ENCODE measurements at places on chromosomes 2 and 18. TPM values are rescaled to one million over a fixed set of nuclear protein-coding genes. Genes with fewer than 3 reads are reported as not detected.

Gene MBD1
- total RNA-seq, result 36.3 TPM

GRCh38 chr2:241773511-241774418 lies 2.9 kb upstream of the GAL3ST2 start:
- no peak for DNase-seq

Gene TOGARAM2
- not detected for total RNA-seq

- DNase-seq, result no peak
Observed at GRCh38 chr18:67310826-67311225, 205.7 kb downstream of the DSEL start.

DNA sequence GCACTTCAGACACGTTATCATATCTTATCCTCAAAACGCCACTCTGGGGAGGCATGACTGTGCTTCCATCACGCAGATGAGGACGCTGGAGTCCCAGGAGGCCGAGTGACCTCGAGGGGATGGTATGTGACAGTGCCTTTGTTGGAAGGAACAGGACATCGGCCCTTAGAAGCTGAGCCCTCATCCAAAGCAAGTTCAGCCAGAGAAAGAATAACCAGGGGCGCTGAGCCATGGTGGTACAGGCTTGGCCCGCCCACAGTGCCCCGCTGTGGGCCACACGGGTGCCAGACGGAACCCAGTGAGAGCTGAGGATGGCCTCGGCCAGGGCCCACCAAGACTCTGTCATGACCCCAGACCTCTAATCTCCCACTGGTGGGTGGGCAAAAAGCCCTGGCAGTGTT lies 31.3 kb downstream of the HS1BP3 start:
- no peak for DNase-seq

Gene ERMN
- total RNA-seq, result not detected

GRCh38 chr2:219911541-219911940 lies 284.1 kb downstream of the SLC4A3 start:
- no peak for DNase-seq

- DNase-seq, result no peak
Observed at GRCh38 chr18:76885001-76885400, 62.6 kb downstream of the ZNF236 start.

- DNase-seq, result peak; percentile 91
Observed at GRCh38 chr2:108637304-108637669, 82.0 kb upstream of the RANBP2 start.

Gene IL36A
- total RNA-seq, result not detected

Gene KCNJ3
- total RNA-seq, result not detected

Gene C1GALT1C1L
- total RNA-seq, result 6.4 TPM

Gene LYG1
- total RNA-seq, result 0.49 TPM

- peak; percentile 39 for DNase-seq
Observed at GRCh38 chr2:7009207-7009911, 92.1 kb downstream of the RNF144A start.

Gene CTAGE1
- 1.3 TPM for total RNA-seq

DNA sequence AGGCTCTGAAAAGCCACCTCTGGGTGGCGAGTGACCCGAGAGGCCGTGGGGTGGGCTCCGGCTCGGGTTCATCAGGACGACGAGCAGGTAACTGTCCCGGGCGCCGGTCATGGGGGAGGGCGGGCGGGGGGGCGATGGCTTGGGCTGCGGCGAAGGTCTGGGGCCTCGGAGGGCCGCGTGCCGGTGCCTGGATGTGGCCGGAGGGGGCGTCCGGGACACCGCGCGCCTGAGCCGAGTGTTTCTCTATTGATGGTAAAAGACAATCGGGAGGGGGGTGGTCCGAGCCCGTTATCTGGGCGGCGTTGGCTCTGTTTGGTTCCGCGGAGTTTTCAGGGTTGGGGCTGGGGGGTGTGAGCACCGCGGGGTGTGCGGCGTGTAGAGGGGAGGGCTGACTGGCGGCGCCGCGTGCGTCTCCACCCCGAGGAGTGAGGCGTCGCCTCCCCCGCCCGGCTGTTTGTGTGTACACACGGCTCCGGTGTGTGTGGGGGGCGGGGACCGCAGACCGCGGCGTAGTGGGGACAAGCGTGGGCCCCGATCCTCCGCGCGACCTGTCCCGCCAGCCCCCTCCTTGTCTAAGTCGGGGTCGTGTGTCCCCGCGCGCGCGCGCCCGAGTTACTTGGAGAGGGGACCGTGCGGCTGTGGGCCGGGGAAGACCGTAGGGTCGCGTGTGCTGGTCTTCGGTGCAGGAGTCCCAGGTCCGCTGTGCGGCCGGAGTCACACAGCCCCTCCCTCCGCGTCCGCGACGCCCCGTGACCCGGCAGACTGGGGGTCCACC lies 1.6 kb downstream of the CTIF start:
- DNase-seq, result peak; percentile 57

Gene PDE1A
- 0.36 TPM for total RNA-seq

GRCh38 chr2:165203689-165204559 lies at the start of gene SCN3A:
TSS of gene SCN3A (minus strand) at chr2:165204050. CDS start at chr2:165176394, 27,656 bp downstream.
- DNase-seq, result peak; percentile 35

GRCh38 chr2:10454505-10454904 lies 6.4 kb upstream of the ODC1 start:
- peak; percentile 28 for DNase-seq

GRCh38 chr2:179591690-179592089 lies 269.7 kb downstream of the ZNF385B start:
- DNase-seq, result no peak

- DNase-seq, result no peak
Observed at GRCh38 chr2:3899536-3900155, 196.3 kb downstream of the DCDC2C start.

- DNase-seq, result peak; percentile 53
Observed at GRCh38 chr2:175187378-175187777, 5.9 kb upstream of the ATP5MC3 start.

DNA sequence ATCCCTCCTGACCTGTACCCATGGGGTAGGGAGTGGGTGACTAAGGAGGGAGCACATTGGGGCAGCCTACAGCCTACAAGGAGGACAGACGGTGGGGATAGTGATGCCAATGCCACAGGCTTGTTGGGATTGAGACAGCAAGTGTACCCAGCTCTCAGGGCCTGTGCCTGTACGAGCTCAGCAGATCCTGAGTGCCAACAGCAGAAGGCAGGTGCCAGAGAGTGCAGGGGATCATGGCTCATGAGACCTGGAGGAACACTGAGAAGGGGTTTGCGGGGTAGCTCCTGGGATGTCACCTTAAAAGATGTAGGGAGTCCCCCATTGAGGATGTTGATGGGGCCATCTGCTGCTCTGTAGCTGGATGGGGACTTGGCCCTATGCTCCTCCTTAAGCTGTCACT lies 10.3 kb upstream of the SNED1 start:
- no peak for DNase-seq

GRCh38 chr2:239261796-239262483 lies 138.9 kb downstream of the HDAC4 start:
- no peak for DNase-seq

DNA sequence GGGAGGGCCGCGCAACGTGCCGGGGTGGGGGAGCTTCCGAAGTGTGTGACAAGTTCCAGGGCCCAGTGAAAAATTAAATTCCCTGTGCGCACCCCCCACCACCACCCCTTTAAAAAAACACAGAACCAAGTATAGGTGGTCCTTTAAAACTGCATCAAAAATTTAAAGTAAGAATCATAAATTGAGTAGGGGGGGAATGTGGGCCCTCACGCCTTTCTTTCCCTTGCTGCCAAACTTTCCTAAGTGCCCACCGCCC lies 2.5 kb downstream of the BCL11A start:
- DNase-seq, result no peak

Gene DNAH7
- total RNA-seq, result 1.3 TPM

DNA sequence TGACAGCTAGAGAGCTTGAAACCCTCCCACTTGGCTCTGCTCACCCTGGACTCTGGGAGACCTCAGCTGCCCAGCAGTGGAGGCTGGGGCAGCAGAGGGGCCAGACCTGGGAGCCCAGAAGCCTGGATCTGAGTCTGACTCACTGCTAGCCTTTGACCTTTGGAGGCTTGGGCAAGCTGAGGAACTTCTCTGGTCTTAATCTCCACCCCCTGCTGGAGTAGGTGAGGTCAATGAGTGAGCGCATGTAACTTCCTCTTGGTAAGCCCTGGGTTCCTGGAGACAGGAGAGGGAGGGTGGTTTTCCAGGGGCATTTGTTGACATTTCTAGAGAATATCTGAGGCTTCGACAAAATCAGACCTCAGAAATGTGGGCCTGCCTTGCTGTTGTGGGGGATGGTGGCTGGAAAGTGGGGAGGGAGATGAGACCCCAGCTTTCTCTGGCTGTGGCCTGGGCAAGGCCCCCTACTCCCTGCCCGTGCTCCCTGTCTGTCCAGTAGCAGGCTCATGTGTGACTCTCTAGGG lies 73.0 kb upstream of the YWHAQ start:
- DNase-seq, result peak; percentile 96

DNA sequence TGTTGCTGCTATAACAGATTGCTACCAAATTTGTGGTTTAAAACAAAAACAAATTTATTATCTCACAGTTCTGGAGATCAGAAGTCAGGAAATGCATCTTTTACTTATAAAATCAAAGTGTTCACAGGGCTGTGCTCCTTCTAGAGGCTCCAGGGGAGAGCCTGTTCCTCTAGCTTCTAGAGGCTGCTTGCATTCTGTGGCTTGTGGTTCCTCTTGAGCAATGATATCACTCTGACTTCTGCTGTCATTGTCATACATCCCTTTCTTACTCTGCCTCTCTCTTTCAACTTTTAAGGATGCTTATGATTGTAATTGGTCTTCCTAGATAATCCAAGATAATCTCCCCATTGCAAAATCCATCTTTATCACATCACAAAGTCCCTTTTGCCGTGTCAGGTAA lies 6.1 kb upstream of the DCC start:
- DNase-seq, result no peak

DNA sequence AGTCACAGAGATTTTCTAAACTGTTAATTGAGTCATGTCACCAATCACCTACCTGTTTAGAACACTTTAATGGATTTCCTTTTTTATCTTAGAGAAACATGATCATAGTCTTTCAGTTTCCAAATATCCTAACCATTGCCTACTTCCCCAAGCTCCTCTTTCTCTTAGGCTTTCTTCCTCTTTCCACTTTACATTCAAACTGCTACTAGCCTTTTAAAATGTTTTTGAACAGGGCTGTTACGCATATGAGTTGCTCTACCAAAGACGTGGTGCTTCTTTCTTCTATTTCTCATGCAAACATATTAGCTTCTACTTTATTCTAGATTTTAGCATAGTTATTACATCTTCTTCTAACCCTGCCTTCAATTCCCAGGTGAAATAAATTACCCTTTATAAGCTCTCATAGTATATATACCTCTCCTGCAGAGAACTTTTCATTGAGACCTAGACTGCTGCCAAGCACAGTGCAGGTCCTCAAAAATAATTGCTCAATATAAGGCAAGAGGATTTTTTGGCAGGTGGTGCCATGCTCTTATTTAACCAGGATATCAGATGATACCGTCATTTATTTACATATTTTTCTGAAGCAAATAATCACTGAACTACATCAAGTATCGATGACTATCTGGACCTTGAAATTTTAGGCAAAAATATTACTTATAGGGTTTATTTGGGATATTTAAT lies 937.1 kb downstream of the TSN start:
- DNase-seq, result no peak

Gene SLC11A1
- 0.10 TPM for total RNA-seq

DNA sequence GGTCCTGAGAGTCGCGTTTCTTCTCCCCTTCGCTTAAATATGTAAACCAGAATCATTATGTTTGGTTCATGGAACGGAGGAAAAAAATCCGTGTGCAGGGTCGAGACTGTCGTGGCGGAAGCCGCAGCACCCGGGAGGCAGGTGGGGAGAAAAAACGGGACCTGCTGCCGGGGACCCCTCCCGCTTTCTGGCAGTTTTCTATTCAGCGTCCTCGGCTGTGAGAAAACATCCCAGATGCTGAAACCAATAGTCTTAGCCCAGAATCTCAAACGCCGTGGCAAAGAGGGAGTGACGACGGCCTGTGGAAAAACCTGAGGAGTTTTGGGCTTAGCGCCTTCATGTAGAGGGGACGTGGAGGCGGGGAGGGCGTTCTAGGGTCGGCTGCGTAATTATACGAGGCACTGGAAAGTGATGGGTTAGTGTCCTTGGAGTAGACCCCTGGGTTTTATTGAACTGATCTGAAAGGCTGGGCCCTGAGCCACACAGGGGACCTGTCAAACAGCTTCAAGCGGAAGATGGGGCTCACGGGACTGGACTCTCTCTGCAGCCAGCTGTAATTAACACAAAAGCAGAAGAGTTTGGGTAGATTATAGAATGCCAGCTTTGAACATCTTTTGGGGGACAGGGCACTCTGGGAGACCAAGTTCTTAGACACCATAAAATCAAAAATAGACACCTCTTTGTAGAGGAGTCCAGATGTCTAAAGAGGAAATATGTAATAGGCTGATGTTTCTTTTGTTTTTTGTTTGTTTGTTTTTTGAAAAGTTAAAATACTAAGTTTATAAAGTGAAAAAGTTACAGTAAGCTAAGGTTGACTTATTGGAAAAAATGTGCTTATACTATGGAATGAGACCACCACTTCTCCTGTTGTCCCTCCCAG lies 834 bp upstream of the BUB1 start:
- peak; percentile 43 for DNase-seq

- no peak for DNase-seq
Observed at GRCh38 chr2:120179396-120179795, 43.8 kb downstream of the TMEM185B start.

Gene C2orf80
- total RNA-seq, result not detected

DNA sequence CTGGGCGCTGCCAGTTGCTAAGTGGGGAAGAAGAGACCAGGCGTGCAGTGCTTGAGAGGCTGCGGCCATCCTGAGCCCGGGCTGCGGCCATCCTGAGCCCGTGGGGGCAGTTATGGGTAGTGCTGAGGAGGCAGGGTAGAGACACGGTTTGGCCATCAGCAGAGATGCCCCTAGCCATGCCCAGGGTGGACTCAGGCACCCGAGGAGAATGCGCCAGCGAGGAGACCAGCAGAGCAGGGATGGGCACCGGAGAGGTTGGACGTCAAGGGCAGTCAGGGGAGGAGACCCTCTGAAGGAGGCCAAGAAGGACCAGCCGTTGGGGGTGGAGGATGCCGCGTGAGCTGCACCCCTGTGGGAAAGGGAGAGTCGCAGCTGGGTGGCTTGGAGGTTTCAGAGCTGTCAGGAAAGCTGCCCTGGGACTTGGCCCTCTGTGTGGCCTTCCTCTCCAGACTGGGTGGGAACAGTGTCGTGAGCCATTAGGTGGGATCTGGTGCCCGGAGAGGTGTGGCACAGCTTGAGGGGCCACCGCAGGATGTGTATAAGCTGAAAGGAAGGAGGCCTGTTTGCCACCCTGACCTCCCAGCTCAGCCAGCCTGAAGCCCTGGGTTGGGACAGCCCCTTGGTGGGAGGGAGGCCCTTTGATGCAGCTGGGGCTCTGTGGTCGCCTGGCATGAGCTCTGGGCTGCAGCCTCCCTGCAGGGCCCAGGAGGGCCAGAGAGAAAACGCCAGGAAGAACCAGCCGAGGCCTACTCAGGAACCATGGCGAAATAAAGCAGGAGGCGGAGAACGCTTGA lies 56.0 kb downstream of the SH3BP4 start:
- no peak for DNase-seq

Measured in RPMI7951 (cell line).